Activated naive CD8-positive, alpha-beta T cell treated with anti-CD3 and anti-CD28 coated beads, Interleukin-2, amount 10 ng/mL, durations not matched to agents 7 days and 5 days (primary cell): ENCODE measurements at places on chromosomes 4 and X. TPM values are rescaled to one million over a fixed set of nuclear protein-coding genes. Genes with fewer than 3 reads are reported as not detected.

- H3K27me3 ChIP-seq: no peaks in the 10 kb centered on the region
- H3K27ac ChIP-seq: no peak overlapping the region
- H3K4me1 ChIP-seq: peaks cover 9% of the 10 kb centered on the region
- no peak for DNase-seq
Observed at GRCh38 chrX:123648028-123648810, 84.6 kb downstream of the THOC2 start.

GRCh38 chr4:134668237-134668636 is 466.6 kb upstream of the PABPC4L start:
- no peak overlapping the region for H3K4me3 ChIP-seq
- H3K4me1 ChIP-seq: no peaks in the 10 kb centered on the region

DNA sequence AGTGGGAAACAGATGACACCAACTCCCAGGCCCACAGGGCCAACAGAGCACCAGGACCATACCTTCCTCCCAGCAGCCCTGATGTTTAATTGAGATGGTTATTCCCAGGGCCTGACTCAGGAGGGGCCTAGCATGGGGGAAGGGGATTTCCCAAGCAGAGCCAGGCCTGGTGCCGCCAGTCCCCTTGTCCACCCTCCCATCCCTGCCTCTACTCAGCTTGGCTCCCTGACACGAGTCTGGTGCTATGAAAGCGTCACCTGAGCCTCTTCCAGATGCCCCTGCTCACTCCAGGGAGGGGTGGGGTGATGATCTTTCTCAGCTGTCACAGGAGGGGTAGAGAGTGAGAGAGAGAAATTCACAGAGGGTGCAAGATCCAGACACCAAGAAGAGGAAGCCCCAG is 72.7 kb downstream of the EFNB1 start:
- no peaks in the 10 kb centered on the region for H3K27me3 ChIP-seq
- H3K36me3 ChIP-seq: no peaks in the 10 kb centered on the region
- DNase-seq: no peak
- no peak overlapping the region for H3K27ac ChIP-seq

The CENPE gene
- 44.7 TPM for total RNA-seq

The OPRPN gene
- total RNA-seq: not detected

DNA sequence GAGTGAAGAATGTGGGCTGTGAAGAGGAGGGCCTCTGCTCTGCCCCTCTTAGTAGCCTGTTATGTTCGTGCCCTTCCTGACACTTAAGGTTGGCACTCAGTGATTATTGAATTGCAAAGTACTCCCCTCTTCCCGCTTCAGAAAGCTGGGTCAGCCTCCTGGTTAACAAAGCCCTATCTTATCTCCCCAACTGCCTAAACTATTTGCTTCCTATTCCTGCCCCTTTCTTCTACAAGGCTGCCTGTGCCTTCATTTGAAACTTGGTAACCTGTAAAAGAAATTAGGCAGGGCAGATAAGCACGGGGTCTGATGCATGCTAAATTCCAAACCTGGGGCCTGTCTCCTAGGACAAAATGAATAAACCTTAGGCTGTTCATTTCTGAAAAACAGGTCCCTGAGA is 23.1 kb upstream of the TMEM150C start:
- no peak overlapping the region for H3K4me3 ChIP-seq
- no peaks in the 10 kb centered on the region for H3K4me1 ChIP-seq
- H3K27me3 ChIP-seq: peaks cover 11% of the 10 kb centered on the region
- DNase-seq: no peak
- H3K27ac ChIP-seq: no peak overlapping the region

- H3K36me3 ChIP-seq: peaks cover 10% of the 10 kb centered on the region
- no peaks in the 10 kb centered on the region for H3K4me1 ChIP-seq
- no peak overlapping the region for H3K27ac ChIP-seq
- no peak overlapping the region for H3K4me3 ChIP-seq
- no peak for DNase-seq
Observed at GRCh38 chr4:76108467-76109181, 34.1 kb downstream of the ART3 start.

DNA sequence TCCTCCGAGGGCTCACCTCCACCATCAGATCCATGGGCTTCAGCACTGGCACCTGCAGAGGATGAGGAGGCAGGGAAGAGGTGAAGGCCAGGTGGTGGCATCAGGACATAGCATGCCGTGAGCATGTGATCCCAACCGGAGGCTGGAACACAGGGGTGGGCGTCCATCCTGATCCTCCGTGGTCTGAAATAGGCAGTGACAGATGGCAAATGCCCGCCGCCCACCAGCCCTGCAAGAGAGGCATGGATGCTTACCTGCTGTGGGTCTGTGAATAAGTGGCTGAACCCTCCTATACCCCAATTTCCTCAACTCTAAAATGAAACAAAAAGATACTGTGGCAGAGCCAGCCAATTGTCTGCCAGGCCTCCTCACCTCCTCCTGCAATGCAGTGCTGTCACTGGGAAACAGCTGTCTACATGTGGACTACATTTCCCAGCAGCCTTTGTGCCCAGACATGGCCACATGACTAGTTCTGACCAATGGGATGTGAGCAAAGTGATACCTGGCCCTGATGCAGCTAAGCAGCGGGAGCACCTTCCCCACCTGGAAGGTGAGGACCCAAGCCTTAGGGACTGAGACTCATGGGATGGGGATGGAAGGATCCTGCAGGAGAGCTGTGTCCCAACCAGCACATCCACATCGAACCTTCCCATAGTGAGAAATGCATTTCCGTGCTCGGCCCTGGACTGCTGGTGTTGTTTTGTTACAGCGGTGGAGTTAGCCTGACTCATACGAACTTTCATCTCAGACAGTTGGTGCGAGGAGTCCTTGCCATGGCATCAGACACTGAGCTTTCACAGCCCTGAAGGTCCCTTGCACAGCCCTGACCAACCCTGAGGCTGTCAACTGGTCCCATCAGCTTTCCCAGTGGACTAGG is 99.5 kb downstream of the PPP2R2C start:
- H3K4me3 ChIP-seq: no peak overlapping the region
- no peak for DNase-seq
- peaks cover 11% of the 10 kb centered on the region for H3K27me3 ChIP-seq
- H3K36me3 ChIP-seq: no peaks in the 10 kb centered on the region

The POLN gene
- 2.4 TPM for total RNA-seq

The SPACA5 gene
- not detected for total RNA-seq

- H3K4me3 ChIP-seq: no peak overlapping the region
- H3K27me3 ChIP-seq: peaks cover 4% of the 10 kb centered on the region
- H3K36me3 ChIP-seq: no peaks in the 10 kb centered on the region
Observed at GRCh38 chr4:11439836-11440235, 11.1 kb upstream of the HS3ST1 start.

GRCh38 chr4:6092971-6093370 is 74.7 kb upstream of the C4orf50 start:
- peaks cover 2% of the 10 kb centered on the region for H3K27me3 ChIP-seq
- no peaks in the 10 kb centered on the region for H3K36me3 ChIP-seq
- no peak for DNase-seq
- H3K4me1 ChIP-seq: peaks cover 10% of the 10 kb centered on the region

The ZAR1 gene
- total RNA-seq: not detected

- H3K4me3 ChIP-seq: peak overlapping the region; percentile 25
- H3K27me3 ChIP-seq: no peaks in the 10 kb centered on the region
- H3K4me1 ChIP-seq: peaks cover 3% of the 10 kb centered on the region
- H3K36me3 ChIP-seq: peaks cover 8% of the 10 kb centered on the region
- no peak overlapping the region for H3K27ac ChIP-seq
- no peak for DNase-seq
Observed at GRCh38 chr4:52998413-52998812, 136.3 kb downstream of the RASL11B start.

GRCh38 chrX:108019382-108019875 is 25.4 kb upstream of the VSIG1 start:
- peaks cover 19% of the 10 kb centered on the region for H3K4me1 ChIP-seq
- no peak for DNase-seq
- no peak overlapping the region for H3K4me3 ChIP-seq
- no peak overlapping the region for H3K27ac ChIP-seq

The GATA1 gene
- total RNA-seq: not detected

- no peak for DNase-seq
- no peak overlapping the region for H3K27ac ChIP-seq
- H3K4me1 ChIP-seq: peaks cover 2% of the 10 kb centered on the region
- H3K36me3 ChIP-seq: no peaks in the 10 kb centered on the region
Observed at GRCh38 chr4:109406337-109406931, 27.2 kb upstream of the SEC24B start.

- H3K4me3 ChIP-seq: peak overlapping the region; percentile 85
- no peaks in the 10 kb centered on the region for H3K27me3 ChIP-seq
- H3K27ac ChIP-seq: peak overlapping the region; percentile 64
Observed at GRCh38 chr4:1855333-1856070, 454 bp downstream of the LETM1 start.
